ENCODE measurements at places on chromosomes 12 and 14. TPM values are rescaled to one million over a fixed set of nuclear protein-coding genes. Genes with fewer than 3 reads are reported as not detected.

RNASE7 gene
- polyA plus RNA-seq: 0.14 TPM

SYT1 gene
- polyA plus RNA-seq: 6.9 TPM

P2RX7 gene
- 2.1 TPM for polyA plus RNA-seq

LRFN5 gene
- polyA plus RNA-seq: 6.4 TPM

RDH5 gene
- polyA plus RNA-seq: 9.1 TPM

TPPP2 gene
- 0.45 TPM for polyA plus RNA-seq

PMCH gene
- 0.58 TPM for polyA plus RNA-seq

SLC4A8 gene
- polyA plus RNA-seq: 1.7 TPM

NTS gene
- 4.6 TPM for polyA plus RNA-seq

TRHDE gene
- polyA plus RNA-seq: 3.3 TPM

SLC6A12 gene
- 0.62 TPM for polyA plus RNA-seq

PDE3A gene
- 7.5 TPM for polyA plus RNA-seq

CIT gene
- 24.4 TPM for polyA plus RNA-seq

CRACR2A gene
- 4.9 TPM for polyA plus RNA-seq

ZNF84 gene
- polyA plus RNA-seq: 74.7 TPM

HPD gene
- not detected for polyA plus RNA-seq

FIGNL2 gene
- 1.8 TPM for polyA plus RNA-seq

MYF6 gene
- 0.46 TPM for polyA plus RNA-seq

PTPRR gene
- polyA plus RNA-seq: 0.10 TPM

PPP4R4 gene
- 0.66 TPM for polyA plus RNA-seq

RPL6 gene
- polyA plus RNA-seq: 2,473 TPM

FZD10 gene
- 0.85 TPM for polyA plus RNA-seq

ANO4 gene
- polyA plus RNA-seq: 5.9 TPM

SMCO2 gene
- polyA plus RNA-seq: 0.60 TPM

SMCO3 gene
- 0.52 TPM for polyA plus RNA-seq

FAM186B gene
- polyA plus RNA-seq: 4.6 TPM

RNASE3 gene
- 0.73 TPM for polyA plus RNA-seq

PROX2 gene
- 3.2 TPM for polyA plus RNA-seq

KLRG1 gene
- polyA plus RNA-seq: 1.6 TPM

RHOJ gene
- 65.0 TPM for polyA plus RNA-seq

ANO2 gene
- polyA plus RNA-seq: 5.3 TPM

GRIP1 gene
- polyA plus RNA-seq: 6.1 TPM

EMP1 gene
- 140 TPM for polyA plus RNA-seq

ADCY6 gene
- polyA plus RNA-seq: 54.2 TPM

SLC24A4 gene
- 0.48 TPM for polyA plus RNA-seq

RBM23 gene
- 103 TPM for polyA plus RNA-seq

NEMF gene
- polyA plus RNA-seq: 75.2 TPM

KRT6C gene
- not detected for polyA plus RNA-seq

PPFIA2 gene
- polyA plus RNA-seq: 2.7 TPM

ENDOU gene
- 0.14 TPM for polyA plus RNA-seq

OR4M1 gene
- polyA plus RNA-seq: not detected

C2CD5 gene
- polyA plus RNA-seq: 98.3 TPM

KRT78 gene
- 0.14 TPM for polyA plus RNA-seq

KRT71 gene
- polyA plus RNA-seq: not detected

SALL2 gene
- polyA plus RNA-seq: 41.3 TPM

MAPK1IP1L gene
- 86.8 TPM for polyA plus RNA-seq

GLIPR1L1 gene
- polyA plus RNA-seq: 0.45 TPM

RPL10L gene
- not detected for polyA plus RNA-seq

ABCD2 gene
- polyA plus RNA-seq: 0.10 TPM

HSP90B1 gene
- polyA plus RNA-seq: 836 TPM

NRL gene
- 1.5 TPM for polyA plus RNA-seq

All from left lung (tissue), 14 donors.